ENCODE measurements at places on chromosomes 6 and 20.

DNA sequence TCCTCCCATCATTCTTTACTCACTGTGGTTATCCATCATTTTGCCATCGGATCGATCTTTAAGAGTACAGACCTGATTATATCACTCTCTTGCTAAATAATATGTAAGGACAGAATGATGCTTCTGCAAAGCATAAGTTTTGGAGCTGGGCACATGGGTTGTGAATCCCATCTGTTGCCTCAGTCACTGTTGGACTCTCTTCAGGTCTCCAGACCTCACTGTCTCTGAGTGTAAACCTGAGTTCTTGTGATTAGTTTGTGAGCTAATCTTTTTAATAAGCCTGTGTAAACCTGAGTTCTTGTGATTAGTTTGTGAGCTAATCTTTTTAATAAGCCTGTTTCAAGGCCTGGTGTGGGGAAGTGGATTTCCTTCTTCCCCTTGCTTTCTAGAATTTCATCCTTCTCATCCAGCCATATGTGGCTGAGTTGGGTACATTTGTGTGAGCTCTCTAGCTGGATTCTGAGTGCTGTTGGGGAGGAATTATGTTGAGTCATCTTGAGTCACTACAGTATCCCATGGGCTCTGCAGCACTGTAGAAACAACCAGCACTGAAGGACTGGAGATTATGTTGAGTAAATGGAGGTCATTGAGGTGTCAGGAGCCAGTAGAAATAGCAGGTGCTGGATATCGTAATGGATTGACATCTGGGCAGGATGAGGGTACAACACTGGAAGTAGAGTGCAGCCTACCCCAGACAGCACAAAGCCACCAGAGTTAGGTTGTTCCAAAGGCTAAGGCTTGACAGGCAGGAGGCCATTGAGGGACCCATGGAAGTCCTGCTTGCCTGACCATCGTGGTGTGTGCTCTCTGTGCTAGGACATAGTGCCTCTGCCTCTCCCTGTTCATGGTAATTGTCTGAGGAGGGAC lies 52.4 kb downstream of the SCAND1 start:
- no peak for DNase-seq

- DNase-seq = no peak
Measured at GRCh38 chr6:107642095-107642860, 152.4 kb downstream of the SOBP start.

- DNase-seq = no peak
Measured at GRCh38 chr6:134636186-134636799, 313.6 kb downstream of the ALDH8A1 start.

GRCh38 chr6:75748003-75748742 lies 866 bp upstream of the MYO6 start:
- no peak for DNase-seq

GRCh38 chr6:117008618-117009017 lies 131.6 kb downstream of the RFX6 start:
- no peak for DNase-seq
